ENCODE measurements at places on chromosomes 1 and 21.

GRCh38 chr1:84110629-84111028, 33.4 kb upstream of the PRKACB start:
- DNase-seq = no peak

DNA sequence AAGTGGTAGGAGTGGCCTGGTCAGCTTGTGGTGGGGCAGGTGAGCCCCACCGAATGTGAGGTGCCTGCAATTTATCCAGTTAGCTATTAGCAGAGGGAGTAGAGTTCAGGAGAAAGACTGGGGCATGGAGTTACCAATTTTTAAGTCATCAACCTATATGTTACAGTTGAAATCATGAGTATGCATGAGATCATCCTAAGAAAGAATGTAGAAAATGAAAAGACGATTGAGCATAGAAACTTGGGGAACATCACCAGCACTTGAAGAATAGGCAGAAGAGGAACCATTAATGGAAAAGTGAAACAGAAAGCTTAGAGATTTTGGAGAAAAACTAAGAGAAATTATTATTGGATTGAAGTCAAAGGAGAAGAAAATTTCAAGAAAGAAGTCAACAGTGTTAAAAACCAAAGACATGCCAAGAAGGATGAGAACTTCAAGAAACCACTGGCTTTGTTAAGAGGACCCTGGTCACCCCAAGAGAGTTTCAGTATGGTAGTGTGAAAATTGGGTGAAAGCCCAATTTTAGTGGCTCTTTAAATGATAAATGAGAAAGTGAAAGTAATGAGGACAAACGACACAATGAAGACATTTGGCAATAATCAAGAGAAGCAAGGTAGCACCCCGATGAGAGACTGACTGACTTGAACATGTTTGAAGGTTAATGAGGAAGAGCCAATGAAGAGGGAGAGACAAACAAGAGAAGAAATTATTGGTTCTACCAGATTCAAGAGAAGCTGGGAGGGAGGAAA, 36.7 kb downstream of the DNASE2B start:
- no peak for DNase-seq

GRCh38 chr1:5728663-5729355, 263.4 kb downstream of the NPHP4 start:
- no peak for DNase-seq

- no peak for DNase-seq
Observed at GRCh38 chr1:212488436-212489283, 55.9 kb downstream of the NENF start.

DNA sequence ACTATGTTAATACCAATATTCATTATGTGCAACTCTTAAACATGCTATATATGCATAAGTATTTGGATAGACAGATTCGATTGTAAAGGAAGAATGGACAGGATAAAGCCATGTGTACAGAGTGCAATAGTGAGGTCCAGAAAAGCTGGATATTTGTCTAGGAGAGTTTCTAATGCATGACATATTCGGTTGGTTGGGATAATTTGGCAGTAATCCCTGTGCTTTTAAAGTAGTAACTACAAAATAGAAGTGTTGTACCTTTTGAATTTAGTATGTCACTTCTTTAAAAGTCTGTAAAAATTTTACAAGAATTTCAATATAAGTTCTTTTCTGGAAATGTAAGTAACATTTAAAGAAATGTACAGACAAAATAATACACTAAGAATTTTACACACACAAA, 774.5 kb downstream of the USP25 start:
- DNase-seq = no peak

DNA sequence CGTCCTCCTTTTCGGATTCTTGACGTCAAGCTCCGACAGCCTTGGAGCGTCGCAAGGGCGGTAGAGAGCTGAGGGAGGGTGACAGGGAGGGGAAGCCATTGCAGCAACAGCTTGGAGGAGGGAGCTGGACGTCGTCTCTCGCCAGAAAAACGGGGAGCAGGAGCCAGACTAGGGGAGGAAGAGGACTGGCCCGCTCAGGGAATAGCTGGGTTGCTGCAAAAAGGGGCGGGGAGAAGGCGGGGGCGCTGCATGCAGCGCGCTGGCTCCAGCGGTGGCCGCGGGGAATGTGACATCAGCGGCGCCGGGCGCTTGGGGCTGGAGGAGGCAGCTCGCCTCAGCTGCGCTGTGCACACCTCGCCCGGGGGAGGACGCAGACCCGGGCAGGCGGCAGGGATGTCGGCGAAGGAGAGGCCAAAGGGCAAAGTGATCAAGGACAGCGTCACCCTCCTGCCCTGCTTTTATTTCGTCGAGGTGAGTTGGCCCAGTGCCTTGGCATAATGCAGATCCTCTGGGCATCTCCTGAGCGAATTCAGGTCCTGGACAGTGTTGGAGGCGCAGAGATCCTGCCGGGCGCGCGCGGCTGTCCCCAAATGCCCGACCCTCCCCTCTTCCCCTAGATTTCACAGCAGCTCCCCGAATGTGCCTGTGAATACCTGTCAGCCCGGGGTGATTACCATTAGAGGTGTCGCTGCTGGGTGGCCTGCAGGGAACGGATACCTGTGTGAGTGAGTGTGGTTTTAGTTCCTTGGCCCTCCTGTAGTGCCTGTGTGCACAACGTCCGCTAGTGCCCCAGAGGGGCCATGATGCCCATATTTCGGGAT, at the start of gene PLPPR4:
Gene PLPPR4 (plus strand): TSS at position 292 of the 821 bp plus-strand sequence. CDS start 102 bp downstream, at position 394.
- DNase-seq = no peak

DNA sequence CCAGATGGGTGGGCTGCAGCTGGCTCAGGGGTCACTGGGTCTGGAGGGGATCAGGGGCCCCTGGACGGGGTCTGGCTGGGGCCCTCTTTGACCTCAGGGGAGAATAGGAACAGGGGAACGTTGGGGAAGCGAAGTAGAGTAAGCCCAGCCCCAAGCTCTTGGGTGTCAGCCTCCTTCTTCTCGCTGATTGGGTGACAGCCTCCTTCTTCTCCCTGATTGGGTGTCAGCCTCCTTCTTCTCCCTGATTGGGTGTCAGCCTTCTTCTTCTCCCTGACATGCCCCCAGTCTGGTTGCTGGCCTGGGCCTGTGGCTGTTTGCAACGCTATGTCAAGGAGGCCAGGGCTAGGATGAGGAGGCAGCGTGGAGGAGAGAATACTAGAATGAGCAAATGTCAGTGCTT, 76.7 kb upstream of the CASZ1 start:
- DNase-seq = no peak

DNA sequence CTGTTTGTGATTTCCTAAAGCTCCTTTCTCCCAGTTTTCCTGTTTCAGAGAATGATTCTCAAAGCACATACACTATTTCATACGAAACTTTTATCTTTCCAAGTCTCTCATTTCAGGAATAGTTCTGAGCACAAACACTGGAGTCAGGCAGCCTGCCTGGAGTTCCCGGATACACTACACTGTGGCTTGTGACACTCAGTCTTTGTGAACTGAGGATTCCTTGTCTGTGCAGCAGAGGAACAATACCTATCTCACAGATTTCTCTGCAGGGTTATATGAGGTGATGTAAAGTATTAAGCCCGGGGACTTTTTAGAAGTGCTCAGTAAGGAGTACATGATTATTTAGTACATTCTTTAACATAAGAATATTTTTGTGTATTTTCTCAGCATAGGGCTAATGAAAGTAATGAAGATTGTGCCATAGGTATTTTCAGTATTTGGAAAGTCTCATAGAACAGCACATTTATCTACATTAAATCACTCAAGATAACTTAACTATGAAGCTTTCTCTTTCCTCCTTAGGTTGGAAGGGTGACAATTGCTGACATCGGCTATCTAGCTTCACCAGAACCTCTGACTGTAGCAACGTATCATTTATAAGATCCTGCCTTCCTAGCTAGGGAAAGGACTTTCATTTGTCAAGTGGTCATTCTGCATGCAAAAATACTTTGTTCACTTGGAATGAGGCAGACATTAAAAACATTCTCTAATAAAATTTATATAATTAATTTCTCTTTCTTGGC, 12.9 kb downstream of the GBP2 start:
- DNase-seq = no peak

DNA sequence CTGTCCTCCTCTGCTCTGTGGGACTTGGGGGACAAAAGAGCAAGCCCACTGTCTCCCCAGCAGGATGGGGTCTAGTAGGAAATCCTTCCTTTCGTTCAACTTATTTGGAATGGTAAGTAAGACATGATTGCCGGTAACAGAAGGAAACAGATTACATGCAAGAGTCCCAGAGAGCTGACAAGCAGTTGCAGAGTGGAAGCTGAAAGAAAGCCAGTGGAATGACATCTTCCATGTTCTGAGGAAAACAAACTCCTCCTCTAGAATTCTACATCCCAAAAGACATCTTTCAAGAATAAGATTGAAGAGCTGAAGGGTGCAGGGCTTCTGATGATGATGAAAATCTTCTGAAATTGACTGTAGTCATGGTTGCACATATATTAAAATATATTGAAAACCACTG, 619.4 kb downstream of the KIF26B start:
- DNase-seq = no peak

GRCh38 chr1:94106716-94107115, 14.2 kb downstream of the ABCA4 start:
- no peak for DNase-seq

DNA sequence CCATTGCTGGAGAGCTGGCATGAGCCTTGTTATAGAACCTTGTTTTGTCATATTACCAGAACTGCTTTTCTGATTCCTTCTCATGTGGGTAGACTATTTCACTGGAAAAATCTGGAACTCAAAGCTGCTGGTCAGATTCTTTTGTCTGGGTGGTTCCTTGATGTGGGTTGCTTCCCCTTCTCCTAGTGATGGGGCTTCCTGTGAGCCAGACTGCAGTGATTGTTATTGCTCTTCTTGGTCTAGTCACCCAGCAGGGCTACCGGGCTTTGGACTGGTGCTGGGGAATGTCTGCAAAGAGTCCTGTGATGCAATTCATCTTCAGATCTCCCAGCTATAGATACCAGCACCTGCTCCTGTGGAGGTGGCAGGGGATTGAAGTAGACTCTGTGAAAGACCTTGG, 59.4 kb downstream of the GPR137B start:
- DNase-seq = no peak

DNA sequence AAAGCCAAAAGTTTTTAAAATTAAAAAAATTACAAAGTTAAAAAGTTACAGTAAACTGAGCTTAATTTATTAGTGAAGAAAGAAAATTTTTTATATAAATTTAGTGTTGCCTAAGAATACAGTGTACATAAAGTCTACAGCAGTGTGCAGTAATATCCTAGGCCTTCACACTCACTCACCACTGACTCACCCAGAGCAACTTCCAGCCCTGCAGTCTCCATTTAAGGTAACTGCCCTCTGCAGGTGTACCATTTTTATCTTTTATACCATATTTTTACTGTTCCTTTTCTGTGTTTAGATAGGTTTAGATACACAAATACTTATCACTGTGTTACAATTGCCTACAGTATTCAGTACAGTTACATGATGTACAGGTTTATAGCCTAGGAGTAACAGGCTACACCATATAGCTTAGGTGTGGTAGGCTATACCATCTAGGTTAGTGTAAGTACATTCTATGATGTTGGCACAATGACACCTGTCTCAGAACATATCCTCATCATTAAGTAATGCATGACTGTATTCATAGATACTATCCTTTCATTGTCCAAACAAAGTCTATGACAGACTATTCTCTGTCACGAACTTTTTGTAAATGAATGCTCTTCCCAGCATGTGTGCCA, 78.6 kb upstream of the PBX1 start:
- DNase-seq = no peak

DNA sequence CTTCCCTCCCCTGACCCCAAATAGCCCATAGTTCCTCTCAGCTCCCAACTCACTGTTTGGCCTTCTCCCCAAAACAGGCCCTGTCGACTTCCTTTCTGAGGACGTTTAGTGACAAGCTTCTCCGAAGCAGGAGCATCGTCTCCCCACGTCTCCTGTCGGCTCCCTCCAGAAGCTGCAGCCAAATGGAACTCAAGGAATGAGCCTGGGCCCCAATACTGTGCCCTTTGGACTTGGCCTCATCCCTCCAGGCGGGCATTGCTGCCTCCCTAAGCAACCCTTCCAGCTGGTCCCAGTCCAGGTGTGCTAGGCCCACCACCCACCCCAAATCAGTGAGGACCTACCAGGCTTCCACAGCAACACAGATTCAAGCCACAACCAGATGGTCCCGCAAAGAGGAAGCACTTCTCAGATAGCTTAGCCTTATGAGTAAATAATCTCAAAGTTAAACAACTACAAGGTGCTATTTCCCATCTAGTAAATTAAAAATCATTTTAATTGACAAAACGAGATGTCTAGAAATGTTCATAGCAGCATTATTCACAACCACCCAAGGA, 33.0 kb downstream of the ACOT7 start:
- DNase-seq = no peak

GRCh38 chr1:222529916-222530315, 18.0 kb downstream of the HHIPL2 start:
- no peak for DNase-seq

DNA sequence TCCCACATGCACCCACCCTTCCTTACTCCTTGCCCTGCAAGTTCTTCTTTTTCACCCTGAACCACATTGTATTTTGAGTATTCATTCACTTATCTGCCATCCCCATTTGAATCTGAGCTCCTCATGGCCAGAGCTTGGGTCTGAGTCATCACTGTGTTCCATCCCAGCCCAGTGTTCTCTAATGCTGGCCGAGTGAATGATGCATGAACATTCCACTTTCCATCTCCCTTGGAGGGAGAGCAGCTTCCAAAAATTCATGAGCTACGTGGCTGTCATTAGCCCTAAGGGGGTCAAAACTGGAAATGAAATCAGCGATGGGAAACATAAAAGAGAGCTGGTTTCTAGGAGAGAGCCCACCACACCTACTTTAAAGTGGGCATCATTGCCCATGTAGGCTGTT, 187.0 kb upstream of the USP24 start:
- DNase-seq = no peak

GRCh38 chr1:225847610-225848009, 34.6 kb downstream of the TMEM63A start:
- no peak for DNase-seq

DNA sequence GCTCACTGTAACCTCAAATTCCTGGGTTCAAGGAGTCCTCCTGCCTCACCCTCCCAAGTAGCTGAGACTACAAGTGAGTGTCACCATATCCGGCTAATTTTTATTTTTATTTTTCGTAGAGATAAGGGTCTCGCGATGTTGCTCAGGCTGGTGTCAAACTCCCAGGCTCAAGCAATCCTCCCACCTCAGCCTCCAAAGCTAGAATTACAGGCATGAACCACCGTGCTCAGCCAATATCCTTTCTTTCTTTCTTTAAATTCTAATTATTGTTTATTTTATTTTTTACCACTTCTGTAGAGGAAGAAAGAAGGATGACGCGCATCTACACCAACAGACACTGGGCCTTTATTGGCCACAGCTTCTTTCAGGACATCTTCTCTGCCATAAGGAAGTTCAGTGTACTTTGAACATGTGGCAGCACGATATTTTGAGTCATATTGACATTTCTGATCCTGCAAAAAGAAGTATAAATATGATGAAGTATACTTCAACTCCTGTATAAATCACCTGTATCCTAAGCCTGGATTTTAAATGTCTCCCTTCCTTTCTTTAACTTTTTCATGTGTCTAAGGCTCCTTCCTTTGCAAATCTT, 15.8 kb downstream of the CTSS start:
- DNase-seq = no peak

Measured in SK-N-MC (cell line).